ENCODE measurements at places on chromosomes 3 and 15. TPM values are rescaled to one million over a fixed set of nuclear protein-coding genes. Genes with fewer than 3 reads are reported as not detected.

The GOLGA8H gene
- total RNA-seq = not detected

- DNase-seq = no peak
These were observed 421.3 kb downstream of the FOXP1 start for GRCh38 chr3:71162221-71162620.

GRCh38 chr3:52339612-52340011 lies 23.5 kb downstream of the DNAH1 start:
- peak; percentile 81 for DNase-seq

GRCh38 chr3:190734490-190734889 lies 128.0 kb downstream of the GMNC start:
- no peak for DNase-seq

The CHRFAM7A gene
- not detected for total RNA-seq

DNA sequence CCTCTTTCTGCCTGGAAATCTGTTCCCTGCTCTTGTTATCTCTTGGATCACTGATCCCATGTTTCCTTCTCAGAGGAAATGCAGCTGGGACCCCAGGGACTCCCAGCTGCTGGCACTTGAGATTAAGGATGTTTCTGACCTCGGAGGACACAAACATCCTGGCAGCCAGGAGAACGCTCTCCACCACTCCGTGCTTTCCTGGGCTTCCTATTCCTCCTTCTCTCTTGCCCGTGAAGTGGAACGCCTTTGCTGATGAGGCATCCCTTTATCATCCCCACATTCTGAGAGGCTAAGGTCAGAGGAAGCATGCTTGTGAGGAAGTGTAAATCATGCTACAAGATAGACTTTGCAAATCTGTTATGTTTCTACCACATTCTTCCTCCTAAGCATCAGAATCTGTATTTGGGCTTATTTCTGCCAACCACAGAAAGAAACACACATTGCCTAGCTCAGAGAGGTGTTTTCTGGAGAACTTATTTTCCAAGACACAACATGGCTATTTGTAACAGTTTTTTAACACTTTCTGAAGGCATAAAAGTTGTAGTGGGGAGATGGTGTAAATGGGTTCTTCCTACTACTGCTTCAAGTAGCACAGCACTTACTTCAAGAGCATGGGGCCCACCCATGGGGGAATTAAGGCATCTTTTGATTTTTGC lies 25.6 kb upstream of the LDHAL6B start:
- DNase-seq = no peak

The FOXL2NB gene
- total RNA-seq = not detected

Measured in CD8-positive, alpha-beta T cell (primary cell).